Activated T-helper 1 cell treated with anti-CD3 and anti-CD28 coated beads, Interleukin-12 subunit alpha, Interleukin-12 subunit beta, Interleukin-2, Interleukin-4 antibody, amounts not matched to agents 30 ng/mL and 10 ng/mL and 1 ng/mL, durations not matched to agents 14 hours and 24 hours and 36 hours (primary cell): ENCODE measurements at places on chromosomes 2 and 18.

- H3K4me1 ChIP-seq, result no peaks in the 10 kb centered on the region
- DNase-seq, result no peak
- H3K27me3 ChIP-seq, result peaks cover 9% of the 10 kb centered on the region
- H3K4me3 ChIP-seq, result no peak overlapping the region
- H3K36me3 ChIP-seq, result no peaks in the 10 kb centered on the region
Observed at GRCh38 chr2:20961858-20962257, 82.0 kb downstream of the APOB start.

DNA sequence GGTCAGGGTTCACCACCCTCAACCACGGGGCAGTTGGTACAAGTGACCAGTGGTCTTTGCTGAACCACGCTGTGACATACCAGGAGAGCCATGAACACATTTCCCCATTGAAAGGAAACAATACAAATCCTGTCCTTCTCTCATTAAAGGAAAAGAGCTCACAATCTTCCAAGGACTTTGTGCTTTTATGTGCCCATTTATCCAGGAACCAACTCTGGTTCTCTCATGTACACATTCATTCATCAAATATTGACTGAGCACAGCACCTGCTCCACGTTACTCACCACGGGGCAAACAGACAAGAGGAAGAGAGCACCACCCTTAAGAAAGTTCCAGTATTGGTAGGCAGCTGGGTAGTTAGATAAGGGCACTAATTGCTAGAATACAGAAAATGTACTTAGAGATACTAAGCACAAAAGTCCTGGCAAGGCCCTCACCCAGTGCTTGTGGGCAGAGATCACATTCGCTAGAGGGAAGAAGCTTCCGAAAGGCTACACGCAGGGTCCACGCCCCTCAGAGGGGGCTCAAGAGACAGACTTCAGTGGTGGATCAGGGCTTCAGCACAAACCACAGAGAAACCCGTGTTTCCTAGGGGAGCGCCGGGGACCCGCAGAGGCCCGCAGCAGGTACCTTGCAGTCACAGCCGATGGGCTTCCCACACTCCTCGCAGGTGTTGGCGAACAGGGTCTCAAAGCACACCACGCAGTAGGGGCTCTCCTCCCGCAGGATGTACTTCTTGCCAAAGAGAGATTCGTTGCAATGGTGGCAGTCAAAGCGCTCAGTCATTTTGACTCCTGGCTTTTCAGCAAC is 12.9 kb downstream of the FHL2 start:
- no peak for DNase-seq
- H3K27me3 ChIP-seq, result peaks cover 2% of the 10 kb centered on the region
- no peak overlapping the region for H3K4me3 ChIP-seq
- no peaks in the 10 kb centered on the region for H3K36me3 ChIP-seq
- no peaks in the 10 kb centered on the region for H3K4me1 ChIP-seq

DNA sequence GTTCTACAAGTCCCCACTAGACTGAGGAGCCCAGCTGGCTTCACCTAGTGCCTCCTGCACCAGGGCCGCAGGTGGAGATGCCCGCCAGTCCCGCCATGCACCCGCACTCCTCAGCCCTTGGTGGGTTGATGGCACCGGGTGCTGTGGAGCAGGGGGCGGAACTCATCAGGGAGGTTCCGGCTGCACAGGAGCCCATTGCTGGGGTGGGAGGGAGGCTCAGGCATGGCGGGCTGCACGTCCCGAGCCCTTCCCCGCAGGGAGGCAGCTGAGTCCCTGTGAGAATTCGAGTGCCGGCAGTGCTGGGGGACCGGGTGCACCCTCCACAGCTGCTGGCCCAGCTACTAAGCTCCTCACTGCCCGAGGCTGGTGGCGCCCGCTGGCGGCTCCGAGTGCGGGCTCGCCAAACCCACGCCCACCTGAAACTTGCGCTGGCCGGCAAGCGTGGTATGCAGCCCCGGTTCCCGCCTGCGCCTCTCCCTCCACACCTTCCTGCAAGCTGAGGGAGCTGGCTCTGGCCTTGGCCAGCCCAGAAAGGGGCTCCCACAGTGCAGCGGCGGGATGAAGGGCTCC is 252.7 kb upstream of the TCF4 start:
- H3K4me3 ChIP-seq, result no peak overlapping the region
- no peaks in the 10 kb centered on the region for H3K4me1 ChIP-seq
- H3K27me3 ChIP-seq, result no peaks in the 10 kb centered on the region
- H3K27ac ChIP-seq, result no peak overlapping the region

- H3K27ac ChIP-seq, result no peak overlapping the region
- no peaks in the 10 kb centered on the region for H3K27me3 ChIP-seq
- DNase-seq, result no peak
- H3K36me3 ChIP-seq, result no peaks in the 10 kb centered on the region
- no peak overlapping the region for H3K4me3 ChIP-seq
Observed at GRCh38 chr18:60892855-60893254, 440.4 kb upstream of the CDH20 start.

- no peak within 1 kb of the TSS for H3K4me3 ChIP-seq
- H3K36me3 ChIP-seq, result no peaks in the 10 kb centered on the region
- no peaks in the 10 kb centered on the region for H3K27me3 ChIP-seq
- H3K4me1 ChIP-seq, result peaks cover 7% of the 10 kb centered on the region
Observed at GRCh38 chr2:241776336-241777169, at the start of gene GAL3ST2. TSS of gene GAL3ST2 (plus strand) at chr2:241776822. CDS start at chr2:241776956, 134 bp downstream.

- H3K27me3 ChIP-seq, result no peaks in the 10 kb centered on the region
- H3K4me3 ChIP-seq, result peak overlapping the region; percentile 16
- H3K4me1 ChIP-seq, result peaks cover 20% of the 10 kb centered on the region
Observed at GRCh38 chr2:173264603-173265366, 89.9 kb upstream of the CDCA7 start.

DNA sequence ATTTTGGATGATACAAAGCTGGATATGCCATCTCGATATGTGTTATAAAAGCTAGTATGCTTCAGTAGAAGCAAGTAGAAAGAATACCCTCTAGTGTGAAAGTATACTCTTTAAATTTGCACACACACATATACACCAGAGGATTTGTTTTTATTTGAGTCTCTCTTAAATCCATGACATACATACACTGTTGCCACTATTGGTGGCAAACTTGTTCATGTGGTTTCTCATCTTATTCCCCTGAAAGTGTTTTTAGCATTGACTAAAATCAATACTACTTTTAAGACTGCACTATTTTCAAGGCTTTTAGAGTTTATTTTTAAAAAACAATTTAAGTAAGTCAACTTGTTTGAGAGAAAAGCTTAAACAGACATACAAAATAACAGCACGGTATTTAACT is 137.4 kb downstream of the IKZF2 start:
- peaks cover 37% of the 10 kb centered on the region for H3K4me1 ChIP-seq
- H3K4me3 ChIP-seq, result no peak overlapping the region
- no peak for DNase-seq
- H3K27me3 ChIP-seq, result peaks cover 20% of the 10 kb centered on the region
- H3K27ac ChIP-seq, result no peak overlapping the region
- no peaks in the 10 kb centered on the region for H3K36me3 ChIP-seq

DNA sequence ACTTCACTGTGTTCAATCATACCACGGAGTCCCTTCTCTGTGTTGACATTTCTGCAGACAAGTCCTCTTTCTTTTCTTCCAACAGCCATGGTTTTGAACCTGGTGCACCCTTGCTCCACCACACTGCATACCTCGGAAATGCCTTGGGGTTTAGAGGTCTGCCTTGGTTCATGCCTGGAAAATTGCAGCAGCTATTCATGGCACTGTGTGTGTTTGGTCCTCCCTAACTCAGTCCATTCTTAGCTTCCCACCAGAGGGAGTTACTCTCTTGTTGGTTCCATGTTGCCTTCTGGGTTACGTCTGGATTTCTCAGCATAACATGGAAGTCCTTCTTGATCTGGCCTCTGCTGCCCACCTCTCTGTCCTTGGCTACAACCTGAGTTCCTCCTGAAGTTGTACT is 206.0 kb downstream of the FHOD3 start:
- no peaks in the 10 kb centered on the region for H3K4me1 ChIP-seq
- no peak overlapping the region for H3K27ac ChIP-seq
- H3K27me3 ChIP-seq, result peaks cover 7% of the 10 kb centered on the region
- no peak for DNase-seq
- no peak overlapping the region for H3K4me3 ChIP-seq

GRCh38 chr18:9810994-9811705 is 74.6 kb upstream of the TXNDC2 start:
- no peaks in the 10 kb centered on the region for H3K4me1 ChIP-seq
- no peaks in the 10 kb centered on the region for H3K36me3 ChIP-seq
- H3K27ac ChIP-seq, result no peak overlapping the region
- no peak for DNase-seq
- no peak overlapping the region for H3K4me3 ChIP-seq
- H3K27me3 ChIP-seq, result no peaks in the 10 kb centered on the region

- no peak overlapping the region for H3K27ac ChIP-seq
- H3K27me3 ChIP-seq, result peaks cover 4% of the 10 kb centered on the region
- H3K4me1 ChIP-seq, result peaks cover 20% of the 10 kb centered on the region
- no peak for DNase-seq
- peaks cover 1% of the 10 kb centered on the region for H3K36me3 ChIP-seq
- H3K4me3 ChIP-seq, result no peak overlapping the region
Observed at GRCh38 chr2:217107480-217107879, 247.6 kb upstream of the TNP1 start.

DNA sequence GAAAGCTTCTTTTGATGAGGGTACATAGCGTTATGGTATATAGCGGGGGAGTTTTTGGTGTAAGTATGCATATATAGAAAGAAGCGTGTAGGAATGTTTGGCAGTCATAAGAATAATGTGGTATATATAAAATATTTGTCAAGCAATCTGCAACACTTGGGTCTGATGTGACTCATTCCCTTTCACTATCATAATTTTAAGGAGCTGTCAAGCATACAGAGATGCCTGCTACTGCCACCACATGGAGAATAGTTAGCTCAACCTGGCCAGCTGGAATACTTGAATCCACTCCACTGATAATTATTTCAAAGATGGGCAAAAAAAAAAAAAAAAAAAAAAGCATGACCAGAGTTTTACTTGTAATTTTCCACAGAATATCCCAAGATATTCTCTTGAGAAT is 559.8 kb upstream of the REG3G start:
- no peaks in the 10 kb centered on the region for H3K27me3 ChIP-seq
- no peak overlapping the region for H3K4me3 ChIP-seq
- no peak overlapping the region for H3K27ac ChIP-seq
- H3K4me1 ChIP-seq, result no peaks in the 10 kb centered on the region
- no peaks in the 10 kb centered on the region for H3K36me3 ChIP-seq

GRCh38 chr2:238061315-238062202 is 758 bp downstream of the SCLY start:
- peak overlapping the region; percentile 90 for H3K4me3 ChIP-seq
- peaks cover 3% of the 10 kb centered on the region for H3K27me3 ChIP-seq

GRCh38 chr2:63977904-63978303 is 41.3 kb downstream of the VPS54 start:
- H3K36me3 ChIP-seq, result peaks cover 41% of the 10 kb centered on the region
- peak; percentile 23 for DNase-seq
- no peaks in the 10 kb centered on the region for H3K27me3 ChIP-seq
- H3K4me3 ChIP-seq, result peak overlapping the region; percentile 37
- H3K27ac ChIP-seq, result peak overlapping the region; percentile 77
- peaks cover 13% of the 10 kb centered on the region for H3K4me1 ChIP-seq

DNA sequence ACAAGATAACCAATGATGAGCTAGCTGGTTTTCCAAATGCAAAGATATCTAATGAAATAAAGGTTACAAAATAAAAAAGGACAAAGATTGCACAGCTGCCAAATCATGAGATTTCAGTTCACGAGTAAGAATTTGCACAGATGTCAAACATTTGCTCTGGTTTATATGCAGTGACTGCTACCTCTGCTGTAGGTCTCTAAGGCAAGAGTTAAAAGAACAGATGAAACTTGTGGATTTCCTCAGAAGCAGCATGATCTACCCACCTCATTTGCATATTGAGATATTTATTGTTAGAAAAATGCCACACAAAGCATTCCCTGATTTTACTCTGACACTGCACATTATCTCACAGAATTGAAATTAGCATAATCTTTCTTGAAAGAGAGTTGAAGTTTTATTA is 763.2 kb upstream of the ZEB2 start:
- no peak overlapping the region for H3K27ac ChIP-seq
- peaks cover 3% of the 10 kb centered on the region for H3K27me3 ChIP-seq
- no peaks in the 10 kb centered on the region for H3K4me1 ChIP-seq
- no peaks in the 10 kb centered on the region for H3K36me3 ChIP-seq
- no peak for DNase-seq
- no peak overlapping the region for H3K4me3 ChIP-seq
